ENCODE measurements at places on chromosomes 7 and 10.

DNA sequence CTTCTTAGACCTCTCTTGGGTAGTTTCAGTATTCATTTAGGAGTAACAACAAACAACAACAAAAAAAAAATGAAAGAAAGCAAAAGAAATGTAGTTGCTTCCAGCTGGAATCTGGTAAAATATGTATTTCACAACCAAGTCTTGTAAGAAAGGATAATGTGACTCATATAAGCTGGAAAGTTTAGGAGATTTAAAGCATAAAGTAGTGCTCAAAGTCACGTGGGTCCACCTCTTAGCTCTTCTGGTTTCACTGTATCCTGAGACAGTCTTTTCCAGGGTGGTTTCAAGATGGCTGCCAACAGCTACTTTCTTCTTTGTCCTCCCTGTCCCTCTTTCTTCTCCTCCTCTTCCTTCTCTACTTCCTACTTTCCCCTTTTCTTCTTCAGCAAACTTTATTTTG lies 69.5 kb upstream of the CDK13 start:
- H3K27ac ChIP-seq, result no peak overlapping the region
- H3K4me1 ChIP-seq, result no peaks in the 10 kb centered on the region
- DNase-seq, result no peak
- H3K36me3 ChIP-seq, result peaks cover 5% of the 10 kb centered on the region
- no peak overlapping the region for H3K4me3 ChIP-seq

- no peak for DNase-seq
- no peak overlapping the region for H3K4me3 ChIP-seq
- no peak overlapping the region for H3K27ac ChIP-seq
- H3K4me1 ChIP-seq, result no peaks in the 10 kb centered on the region
- H3K27me3 ChIP-seq, result no peaks in the 10 kb centered on the region
- H3K36me3 ChIP-seq, result no peaks in the 10 kb centered on the region
Measured at GRCh38 chr7:55165176-55165861, 146.5 kb downstream of the EGFR start.

DNA sequence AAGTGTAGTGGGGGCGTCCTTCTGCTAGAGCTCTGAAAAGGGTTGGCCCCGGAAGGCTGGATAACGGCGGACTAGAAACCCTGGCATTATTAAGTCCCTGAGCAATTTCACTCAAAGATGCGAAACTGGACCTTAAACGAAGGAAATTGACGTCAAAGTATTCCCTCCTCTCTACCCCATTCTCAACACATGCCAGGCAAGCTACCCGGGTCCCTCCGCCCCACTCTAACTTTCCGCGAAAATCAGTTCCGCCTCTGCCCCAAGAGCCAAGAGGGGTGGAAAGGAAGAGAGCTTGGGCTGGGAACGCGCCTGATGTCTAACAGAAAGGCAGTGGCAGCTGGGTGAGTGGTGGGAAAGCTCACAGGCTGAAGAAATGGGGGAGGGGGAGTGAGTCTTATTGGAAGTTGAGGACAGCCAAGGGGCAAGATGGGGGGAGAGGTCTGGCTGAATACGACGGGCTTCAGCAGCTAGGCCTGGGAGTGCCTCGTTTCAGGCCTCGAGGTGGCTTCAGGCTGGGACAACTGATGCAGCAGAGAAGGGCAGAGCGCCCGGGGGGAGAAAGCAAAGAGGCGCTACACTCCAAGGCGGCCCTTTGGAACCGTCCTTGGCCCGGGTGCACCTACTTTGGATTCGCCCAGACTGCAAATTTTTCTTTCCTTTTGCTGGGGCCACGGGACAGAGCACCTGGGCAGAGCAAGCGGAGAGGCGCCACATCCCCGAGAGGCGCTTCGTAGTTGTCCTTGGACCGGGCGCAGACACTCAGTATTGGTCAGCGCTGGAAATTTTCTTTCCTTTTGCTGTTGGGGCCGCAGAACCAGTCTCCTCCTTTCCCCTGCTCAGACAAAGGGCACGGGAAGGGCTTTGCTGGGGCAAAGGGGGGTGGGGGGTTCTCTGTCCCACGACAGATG lies 2.0 kb upstream of the FEZF1 start:
- H3K4me3 ChIP-seq, result no peak overlapping the region
- H3K36me3 ChIP-seq, result peaks cover 2% of the 10 kb centered on the region
- H3K4me1 ChIP-seq, result peaks cover 8% of the 10 kb centered on the region

DNA sequence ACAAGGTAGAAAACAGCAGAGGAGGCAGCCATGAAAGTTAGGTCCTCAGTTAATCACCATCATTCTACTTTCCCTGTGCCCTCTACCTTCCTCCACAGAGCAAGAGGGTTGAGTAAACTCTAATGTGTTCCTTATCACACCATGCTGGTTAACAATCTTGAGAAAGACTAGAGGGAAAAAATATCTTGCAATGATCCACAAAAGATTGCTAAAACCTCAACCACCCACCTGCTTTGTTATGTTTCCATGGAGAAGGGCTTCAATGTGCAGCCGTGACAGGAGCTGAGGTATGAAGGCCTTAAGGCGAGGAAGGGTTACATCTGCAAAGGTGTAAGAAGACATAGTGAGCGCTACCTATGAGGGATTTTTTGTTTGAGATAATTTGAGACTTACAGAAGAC lies 103.9 kb downstream of the IDE start:
- no peak overlapping the region for H3K4me3 ChIP-seq
- peaks cover 11% of the 10 kb centered on the region for H3K36me3 ChIP-seq
- no peak overlapping the region for H3K27ac ChIP-seq
- no peaks in the 10 kb centered on the region for H3K27me3 ChIP-seq
- H3K4me1 ChIP-seq, result no peaks in the 10 kb centered on the region

DNA sequence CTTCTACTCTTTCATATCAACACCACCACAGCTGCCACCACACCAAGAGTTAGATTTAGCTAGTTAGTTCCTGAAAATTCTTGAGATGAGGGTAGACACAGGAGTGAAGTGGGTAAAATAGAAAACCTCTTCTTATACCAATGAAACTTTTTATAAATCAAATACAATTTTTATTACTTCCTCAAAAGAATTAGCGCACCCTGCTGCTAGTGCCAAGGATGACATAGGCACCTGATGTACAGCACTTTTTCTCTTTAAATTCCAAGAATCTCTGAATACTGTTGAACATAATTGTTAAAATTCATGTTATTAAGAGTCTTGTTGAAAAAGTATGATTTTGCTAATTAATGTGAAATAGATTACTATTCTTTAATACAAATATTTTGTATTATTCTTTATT lies 11.4 kb downstream of the ZWINT start:
- H3K27ac ChIP-seq, result no peak overlapping the region
- no peaks in the 10 kb centered on the region for H3K4me1 ChIP-seq
- H3K4me3 ChIP-seq, result no peak overlapping the region
- DNase-seq, result no peak

Measured in activated naive CD8-positive, alpha-beta T cell treated with anti-CD3 and anti-CD28 coated beads for 36 hours (primary cell).